ENCODE measurements at places on chromosomes 16 and 17.

DNA sequence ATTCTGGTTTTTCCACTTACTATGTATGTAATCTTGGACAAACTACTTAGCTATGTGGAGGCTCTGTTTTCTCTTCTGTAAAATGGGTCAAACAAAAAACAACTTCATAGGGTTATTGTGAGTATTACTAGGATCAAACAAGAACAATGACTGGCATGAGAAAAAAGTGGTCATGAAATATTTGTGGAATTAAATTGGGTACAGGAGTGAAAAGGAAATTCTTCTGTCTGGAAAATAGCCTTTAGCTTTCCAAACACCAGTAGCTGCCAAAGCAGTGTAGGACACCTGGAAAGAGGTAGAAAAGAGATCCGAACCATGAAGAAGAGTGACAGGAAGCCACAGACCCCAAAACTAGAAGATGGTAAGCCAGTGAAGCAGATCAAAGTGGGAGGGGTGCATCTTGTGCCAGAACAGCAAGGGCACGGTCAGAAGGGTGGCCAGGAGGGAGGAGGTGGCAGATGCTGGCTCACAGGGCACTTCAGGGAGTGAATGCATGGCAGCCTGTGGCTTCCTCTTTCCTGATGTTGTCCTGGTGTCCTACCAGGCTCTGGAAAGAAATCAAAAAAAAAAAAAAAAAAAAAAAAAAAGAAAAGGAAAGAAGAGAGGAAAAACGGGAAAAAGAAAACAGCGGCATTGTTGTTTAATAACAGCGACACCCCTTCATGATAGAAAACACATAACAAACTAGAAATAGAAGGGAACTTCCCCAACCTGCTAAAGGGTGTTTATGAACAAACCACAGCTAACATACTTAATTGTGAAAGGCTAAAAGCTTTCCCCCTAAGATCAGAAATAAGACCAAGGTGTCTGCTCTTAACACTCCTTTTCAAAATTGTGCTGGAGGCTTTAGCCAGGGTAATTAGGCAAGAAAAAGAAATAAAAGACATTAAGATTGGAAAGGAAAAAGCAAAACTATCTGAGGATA lies 67.9 kb downstream of the PCTP start:
- DNase-seq: no peak

GRCh38 chr17:35052241-35052610 lies 11.3 kb downstream of the RFFL start:
- DNase-seq: no peak

- no peak for DNase-seq
Measured at GRCh38 chr16:28025631-28026030, 37.9 kb downstream of the GSG1L start.

DNA sequence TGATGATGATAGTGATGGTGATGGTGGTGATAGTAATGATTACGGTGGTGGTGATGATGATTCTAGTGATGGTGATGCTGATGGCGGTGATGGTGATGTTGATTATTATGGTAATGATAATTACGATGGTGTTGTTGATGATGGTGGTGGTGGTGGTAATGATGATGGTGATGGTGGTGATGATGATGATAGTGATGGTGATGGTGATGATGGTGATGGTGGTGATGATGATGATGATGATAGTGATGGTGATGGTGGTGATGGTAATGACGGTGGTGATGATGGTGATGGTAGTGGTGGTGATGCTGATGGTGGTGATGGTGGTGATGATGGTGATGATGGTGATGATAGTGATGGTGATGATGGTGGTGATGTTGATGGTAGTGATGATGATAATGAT lies 370.0 kb downstream of the CDH13 start:
- DNase-seq: no peak

GRCh38 chr17:8916466-8916865 lies 49.0 kb upstream of the PIK3R6 start:
- no peak for DNase-seq

- DNase-seq: no peak
Measured at GRCh38 chr16:48112600-48112999, 43.2 kb downstream of the ABCC12 start.

DNA sequence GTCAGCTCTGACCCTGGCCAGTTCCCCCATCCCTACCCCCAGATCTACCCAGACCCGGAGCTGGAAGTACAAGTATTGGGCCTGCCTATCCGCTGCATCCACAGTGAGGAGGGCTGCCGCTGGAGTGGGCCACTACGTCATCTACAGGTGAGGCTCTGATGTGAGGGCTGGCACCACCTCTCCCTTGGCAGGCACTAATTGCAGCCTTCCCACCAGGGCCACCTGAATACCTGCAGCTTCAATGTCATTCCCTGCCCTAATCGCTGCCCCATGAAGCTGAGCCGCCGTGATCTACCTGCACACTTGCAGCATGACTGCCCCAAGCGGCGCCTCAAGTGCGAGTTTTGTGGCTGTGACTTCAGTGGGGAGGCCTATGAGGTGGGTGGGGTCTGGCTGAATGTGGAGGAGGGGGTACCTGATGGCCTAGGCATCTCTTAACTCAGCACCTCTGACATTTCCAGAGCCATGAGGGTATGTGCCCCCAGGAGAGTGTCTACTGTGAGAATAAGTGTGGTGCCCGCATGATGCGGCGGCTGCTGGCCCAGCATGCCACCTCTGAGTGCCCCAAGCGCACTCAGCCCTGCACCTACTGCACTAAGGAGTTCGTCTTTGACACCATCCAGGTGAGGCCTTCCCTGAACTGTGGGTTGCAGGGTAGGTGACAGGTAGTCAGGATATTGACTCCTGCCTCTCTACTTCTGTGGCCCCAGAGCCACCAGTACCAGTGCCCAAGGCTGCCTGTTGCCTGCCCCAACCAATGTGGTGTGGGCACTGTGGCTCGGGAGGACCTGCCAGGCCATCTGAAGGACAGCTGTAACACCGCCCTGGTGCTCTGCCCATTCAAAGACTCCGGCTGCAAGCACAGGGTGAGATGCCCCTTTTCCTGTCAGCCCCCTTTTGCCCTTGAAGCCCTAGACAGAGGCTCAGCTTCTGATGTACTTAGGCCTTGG lies 4.3 kb downstream of the TRAF4 start:
- DNase-seq: no peak

DNA sequence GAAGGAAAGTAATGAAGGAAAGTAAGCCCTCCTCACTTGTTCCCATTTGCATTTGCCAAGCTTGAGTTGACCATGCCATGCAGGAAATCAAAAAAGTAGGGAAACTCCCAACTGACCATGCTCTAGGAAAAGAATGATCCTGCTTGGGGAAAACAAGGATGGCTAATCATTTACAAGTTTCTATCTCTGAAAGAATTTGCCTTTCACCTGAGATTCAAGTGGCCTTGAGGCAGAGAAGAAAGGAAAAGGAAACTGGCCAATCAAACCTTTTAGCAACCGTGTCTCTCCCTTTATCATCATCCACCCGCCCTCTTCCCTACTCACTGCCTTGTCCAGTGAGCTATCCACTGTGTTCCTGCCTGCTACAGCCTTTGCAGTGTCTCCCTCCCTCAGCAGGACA lies 757.2 kb upstream of the SOX9 start:
- DNase-seq: no peak

DNA sequence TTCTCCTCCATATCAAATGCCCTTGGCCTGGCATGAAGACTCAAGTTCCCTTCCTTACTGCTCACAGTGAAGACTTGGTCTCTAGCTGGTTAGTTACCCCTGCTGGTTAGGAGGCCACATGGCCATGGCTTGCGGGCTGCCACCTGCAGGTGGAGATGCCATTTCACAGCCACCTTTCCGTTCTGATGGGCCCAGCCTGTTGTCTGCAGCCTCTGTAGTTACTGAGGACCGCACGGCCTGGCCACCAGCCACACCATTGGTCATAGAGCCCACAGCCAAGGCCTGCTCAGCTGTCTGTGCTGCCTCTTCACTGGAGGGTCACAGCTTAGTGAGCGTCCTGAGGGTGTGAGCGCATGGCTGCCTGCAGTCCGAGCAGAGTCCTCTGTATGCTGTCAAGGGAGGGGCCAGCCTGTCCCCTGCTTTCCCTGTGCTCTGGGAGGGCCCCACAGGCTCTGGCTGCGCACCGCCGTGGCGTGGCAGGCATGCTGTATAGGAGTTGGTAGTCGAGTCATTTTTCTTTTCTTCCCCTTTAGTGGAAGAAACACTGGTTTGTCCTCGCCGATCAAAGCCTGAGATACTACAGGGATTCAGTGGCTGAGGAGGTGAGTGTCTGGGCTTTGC lies 59.2 kb downstream of the PLD6 start:
- DNase-seq: no peak

DNA sequence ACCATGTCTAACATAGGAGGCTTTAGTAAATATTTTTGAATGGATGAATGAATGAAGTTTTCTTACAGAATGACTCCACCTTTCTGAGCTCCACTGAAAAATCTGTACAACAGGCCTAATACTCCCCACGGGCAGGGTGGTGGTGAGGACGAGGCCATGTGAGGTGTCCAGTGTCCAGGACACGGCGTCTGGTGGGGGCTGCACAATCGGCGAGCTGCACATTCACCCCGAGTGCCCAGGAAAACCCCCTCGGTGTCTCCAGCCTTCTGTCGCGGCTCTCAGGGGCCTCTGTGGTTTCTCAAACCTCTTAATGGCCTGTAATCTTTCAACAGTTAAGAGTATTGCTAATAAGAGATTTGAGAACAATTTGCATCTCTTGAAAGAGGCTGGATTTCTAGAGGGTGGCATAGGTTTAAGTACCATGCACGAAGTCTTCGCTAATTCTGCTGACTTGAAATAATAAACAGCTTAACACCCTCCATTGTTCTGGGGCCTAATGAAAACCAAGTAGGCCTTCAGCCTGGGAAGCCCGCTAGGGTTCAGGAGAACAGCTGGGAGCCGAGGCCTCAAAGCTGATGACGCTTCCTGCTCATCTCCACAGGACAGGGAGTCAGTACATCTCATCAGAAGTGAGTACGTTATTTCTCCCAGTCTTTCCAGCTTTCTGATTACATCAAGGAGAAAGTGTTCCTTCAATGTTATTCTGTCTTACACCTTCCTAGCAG lies 304.6 kb upstream of the FOXF1 start:
- DNase-seq: no peak
